ENCODE measurements at places on chromosomes 5 and 9.
A peak's percentile ranks its signal among the peaks of the same experiment; 100 is the strongest.

GRCh38 chr5:64164166-64164565 lies 1.5 kb upstream of the RNF180 start:
- no peak for DNase-seq

GRCh38 chr5:125440905-125441304 lies 694.5 kb upstream of the ZNF608 start:
- no peak for DNase-seq

DNA sequence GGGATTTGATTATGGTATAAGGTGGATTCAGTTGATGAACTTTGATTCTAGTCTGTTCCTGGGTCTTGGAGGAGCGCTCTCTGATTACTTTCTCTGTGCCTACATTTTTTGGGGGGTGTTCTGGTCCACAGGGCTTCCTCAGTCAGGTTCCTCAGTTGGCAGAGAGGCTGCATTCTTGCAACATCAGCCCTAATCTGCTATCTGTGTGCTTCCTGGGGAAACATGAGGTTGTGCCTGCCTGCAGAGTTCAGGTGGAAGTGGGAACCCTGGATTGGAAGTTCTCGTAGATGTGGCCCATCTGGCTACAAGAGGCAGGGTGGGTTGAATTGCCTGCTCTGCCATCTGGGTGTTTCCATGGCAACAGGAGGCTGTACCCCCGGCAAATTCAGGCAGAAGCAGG lies 24.5 kb downstream of the POLK start:
- DNase-seq: no peak

- no peak for DNase-seq
These were observed 772.7 kb downstream of the BRINP1 start for GRCh38 chr9:118596374-118597015.

GRCh38 chr5:143139585-143139984 lies 263.9 kb downstream of the NR3C1 start:
- no peak for DNase-seq

- no peak for DNase-seq
These were observed 5.3 kb upstream of the LCP2 start for GRCh38 chr5:170302653-170303501.

DNA sequence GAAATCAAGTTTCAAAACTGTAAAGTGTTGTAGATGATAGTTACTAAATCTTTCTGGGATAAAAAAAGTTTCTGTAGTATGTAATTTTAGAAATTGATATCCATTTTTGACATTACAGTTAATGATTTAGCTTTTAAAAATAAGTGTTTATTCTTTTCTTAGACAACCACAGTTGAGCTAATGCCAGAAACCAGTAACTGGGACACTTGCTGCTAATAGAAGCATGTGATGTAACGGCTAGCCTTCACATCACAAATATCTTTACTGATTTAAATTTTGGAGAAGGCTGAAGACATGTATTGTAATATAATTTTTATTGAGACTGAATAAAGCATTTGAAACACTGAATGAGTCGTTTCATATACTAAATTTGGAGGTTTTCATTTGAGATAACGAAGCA lies 18.8 kb downstream of the CSNK1G3 start:
- no peak for DNase-seq

GRCh38 chr5:51383131-51384121 lies at the start of gene ISL1:
ISL1 (plus strand) TSS chr5:51383448; CDS start chr5:51383672, 224 bp downstream.
- DNase-seq: peak; percentile 35

- no peak for DNase-seq
These were observed 55.4 kb downstream of the IQGAP2 start for GRCh38 chr5:76458486-76458830.

- DNase-seq: no peak
These were observed 44.9 kb downstream of the NKD2 start for GRCh38 chr5:1053391-1054017.

DNA sequence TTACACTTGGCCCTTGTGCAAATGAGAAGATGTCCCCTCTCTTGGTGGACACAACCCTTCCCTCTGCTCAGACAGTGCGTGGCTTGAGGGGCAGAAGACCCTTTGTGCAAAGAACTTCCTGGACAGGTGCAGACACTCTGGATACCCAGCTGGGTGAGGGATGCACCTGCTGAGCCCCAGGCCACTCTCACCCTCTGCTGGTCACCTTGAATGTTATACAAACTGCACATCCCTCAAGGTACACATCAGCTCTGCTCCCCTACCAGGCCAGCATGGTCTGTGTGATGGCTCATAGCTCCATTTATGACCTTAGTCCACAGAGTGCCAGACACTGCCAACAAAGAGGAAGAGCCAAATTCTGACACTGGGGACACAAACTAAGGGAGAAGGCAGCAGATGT lies 3.1 kb upstream of the DIRAS2 start:
- no peak for DNase-seq

DNA sequence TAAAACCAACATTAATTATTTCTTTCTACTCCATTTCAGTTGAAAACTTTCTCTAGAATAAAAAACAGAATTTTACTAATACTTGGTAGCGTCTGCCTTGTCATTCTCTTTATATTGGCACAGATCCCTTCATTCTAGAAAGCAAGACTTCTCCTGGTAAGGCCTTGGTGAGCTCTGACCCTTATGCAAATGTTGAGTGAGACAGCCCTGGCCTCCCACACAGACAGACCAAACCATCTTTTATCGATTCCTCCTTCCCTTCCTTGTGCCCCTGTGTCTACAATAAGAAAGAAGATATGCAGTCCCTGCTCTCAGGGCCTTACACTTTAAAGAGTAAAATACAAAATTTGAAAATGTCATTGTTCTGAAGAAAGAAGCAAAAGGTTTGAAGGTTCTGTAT lies 262.2 kb downstream of the EFNA5 start:
- no peak for DNase-seq
